HFFc6 (cell line): ENCODE measurements at places on chromosomes 7 and 10. TPM values are rescaled to one million over a fixed set of nuclear protein-coding genes. Genes with fewer than 3 reads are reported as not detected.

- no peak for DNase-seq
Measured at GRCh38 chr7:30254248-30254647, 30.1 kb upstream of the ZNRF2 start.

GRCh38 chr7:132141109-132141508, 435.2 kb downstream of the PLXNA4 start:
- DNase-seq, result peak; percentile 7

GRCh38 chr10:96548589-96548988, 34.9 kb upstream of the TLL2 start:
- DNase-seq, result no peak

DNA sequence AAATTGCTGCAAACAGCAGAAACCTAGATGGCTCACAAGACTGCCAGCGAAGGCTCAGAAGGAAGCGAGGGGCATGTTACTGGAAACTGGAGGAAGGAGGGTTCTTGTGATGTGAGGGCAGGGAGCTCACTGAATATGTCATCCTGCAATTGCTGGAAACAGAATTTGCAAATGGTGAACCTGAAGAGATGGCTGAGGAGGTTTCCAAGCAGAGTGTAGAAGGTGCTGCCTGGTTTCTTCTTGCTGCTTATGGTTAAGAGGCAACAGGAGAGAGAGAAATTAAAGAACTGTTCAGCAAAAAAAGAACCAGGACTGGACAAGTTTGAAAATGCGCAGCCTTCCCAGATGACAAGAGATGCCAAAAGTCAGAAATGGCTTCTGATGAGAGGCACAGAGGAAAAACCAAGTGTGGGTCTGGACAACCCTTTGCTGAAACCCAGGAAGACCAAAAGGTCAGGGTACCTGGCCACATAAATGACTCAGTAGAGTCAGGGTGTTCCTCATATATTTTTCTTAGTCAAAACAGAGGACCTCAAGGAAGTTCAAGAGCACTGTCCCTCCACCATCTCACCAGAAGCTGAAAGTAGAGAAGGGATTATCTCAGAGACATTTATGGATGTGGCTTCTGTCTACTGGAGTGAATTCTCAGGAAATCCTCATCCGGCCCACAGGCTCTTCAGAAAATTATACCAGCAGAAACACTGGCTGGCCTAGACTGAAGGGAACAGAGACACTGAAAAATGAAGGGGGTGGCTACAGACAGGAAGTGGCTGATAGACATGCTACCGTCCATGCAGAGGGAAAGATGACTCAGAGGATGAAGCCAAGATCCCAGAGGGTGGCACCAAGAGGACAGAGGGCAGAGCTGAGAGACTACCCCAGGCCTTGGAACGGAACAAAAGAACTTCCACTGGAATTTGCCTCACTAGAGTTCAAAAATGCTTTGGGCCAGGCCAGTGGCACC, 10.1 kb downstream of the PAPOLB start:
- peak; percentile 3 for DNase-seq

DNA sequence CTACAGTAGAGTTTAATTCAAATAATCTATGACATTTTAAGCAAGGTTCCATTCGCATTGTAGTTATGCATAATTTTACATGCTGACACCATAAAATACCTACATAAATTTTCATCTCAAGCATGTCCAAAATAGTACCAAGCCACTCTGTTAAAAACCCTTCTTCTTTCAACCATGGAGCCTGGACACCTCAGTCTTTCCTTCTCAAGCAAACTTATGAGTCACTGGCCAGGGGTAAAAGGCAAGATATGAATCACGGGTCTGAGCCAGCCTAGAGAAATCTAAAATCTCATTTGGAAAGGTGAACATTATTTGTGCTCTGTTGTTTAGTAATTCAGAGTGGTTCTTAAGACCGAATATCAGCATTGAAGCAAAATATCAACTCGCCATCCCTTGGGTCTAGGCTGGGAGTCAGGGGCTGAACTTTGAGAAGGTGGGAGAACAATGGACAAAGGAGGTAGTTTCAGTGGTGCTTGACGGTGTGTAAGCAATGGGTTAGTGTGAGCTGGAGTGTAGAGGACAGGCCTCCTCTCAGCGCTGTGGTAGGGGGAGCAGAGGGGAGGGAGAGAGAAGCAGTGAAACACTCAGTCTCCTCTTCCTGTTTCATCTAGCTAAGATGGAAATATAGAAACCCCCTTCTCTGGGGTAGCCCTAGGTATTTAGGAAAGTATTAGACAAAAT, 19.1 kb upstream of the GPAM start:
- peak; percentile 70 for DNase-seq

DNA sequence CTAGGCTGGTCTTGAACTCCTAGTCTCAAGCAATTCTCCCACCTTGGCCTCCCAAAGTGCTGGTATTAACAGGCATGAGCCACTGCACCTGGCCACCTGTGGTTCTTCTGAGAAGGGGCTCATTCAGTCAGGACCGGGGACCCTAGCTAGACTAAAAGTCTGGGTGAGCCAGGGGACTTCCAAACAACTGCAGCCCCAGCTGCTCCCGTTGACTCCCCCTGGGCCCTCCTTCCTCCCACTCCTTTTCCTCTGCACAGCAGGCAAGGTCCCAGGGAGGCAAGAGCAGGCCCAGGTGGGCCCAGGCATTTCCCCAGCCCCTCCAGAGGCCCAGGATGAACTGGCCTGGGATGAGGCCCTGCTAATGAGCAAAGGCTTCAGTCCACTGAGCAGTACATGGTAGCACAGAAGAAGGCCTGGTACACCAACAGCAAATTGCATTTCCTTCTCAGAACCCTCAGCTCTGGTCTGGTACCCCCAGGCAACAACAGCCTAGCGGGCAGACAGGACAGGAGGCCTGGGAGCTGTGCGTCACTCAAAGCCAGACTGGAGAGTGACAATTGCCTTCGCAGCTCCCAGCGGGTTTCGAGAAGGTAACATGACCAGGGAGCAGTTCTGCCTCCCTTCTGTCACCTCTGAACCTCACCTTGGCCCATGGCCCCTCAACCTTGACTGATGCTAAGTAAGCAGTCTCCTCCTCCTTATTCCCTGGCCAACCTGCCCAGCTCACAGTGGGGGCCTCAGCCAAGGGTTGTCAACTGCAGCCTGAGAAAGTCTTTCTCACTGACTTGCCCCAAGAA, 30.7 kb upstream of the HSPA12A start:
- DNase-seq, result no peak

DNA sequence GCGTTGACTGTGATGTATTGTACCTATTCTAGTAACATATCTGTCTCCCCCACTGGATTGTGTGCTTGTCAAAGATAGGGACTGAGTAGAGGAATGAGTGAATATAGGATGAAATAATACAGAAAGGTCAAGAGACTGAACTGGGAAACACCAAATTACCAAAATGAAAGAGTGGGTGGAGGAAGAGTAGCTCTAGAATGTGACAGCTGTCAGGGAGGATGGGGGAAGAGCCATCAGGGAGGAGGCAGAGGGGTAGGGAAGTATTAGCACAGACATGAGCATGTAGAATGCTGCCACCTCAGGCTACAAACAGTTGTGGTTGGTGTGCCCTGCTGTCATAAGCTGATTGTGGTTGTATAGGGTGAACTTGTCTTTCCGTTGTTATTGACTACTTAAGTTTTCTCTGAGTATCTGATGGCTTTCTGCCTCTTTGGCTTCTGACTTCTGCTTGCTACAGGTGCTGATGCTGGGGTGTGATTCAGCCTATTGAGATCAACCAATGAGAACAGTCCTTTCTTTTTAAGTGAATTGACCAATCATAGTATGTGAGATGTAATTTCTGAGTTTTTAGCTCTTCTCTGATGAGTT, 5.6 kb downstream of the CCSER2 start:
- DNase-seq, result peak; percentile 7

Gene COL26A1
- not detected in 3 replicates for total RNA-seq

DNA sequence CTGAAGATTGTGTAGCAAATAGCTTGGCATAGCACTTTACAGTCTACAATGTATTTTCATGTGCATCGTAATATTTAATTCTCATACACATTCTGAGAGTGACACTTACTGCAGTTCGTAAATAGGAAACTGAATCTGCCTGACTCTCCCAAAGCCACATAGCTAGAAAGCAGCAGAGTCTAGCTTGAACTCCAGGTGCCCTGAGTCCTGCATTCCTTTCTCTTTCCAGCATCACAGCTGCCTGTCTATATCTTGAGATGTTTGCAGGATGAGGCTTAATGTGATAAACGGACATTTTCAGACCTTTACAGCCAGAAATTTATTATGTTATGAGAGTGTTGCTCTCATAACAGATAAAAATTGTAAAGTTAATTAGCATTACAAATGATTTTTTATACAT, 132.9 kb upstream of the PLXDC2 start:
- no peak for DNase-seq

Gene PANK1
- total RNA-seq, result 4.5 to 5.4 TPM (median 4.6 TPM) in 3 replicates

Gene TLX1
- total RNA-seq, result not detected in 3 replicates

Gene LBX1
- not detected in 2 replicates for total RNA-seq

GRCh38 chr7:117688126-117688525, 185.1 kb downstream of the CTTNBP2 start:
- DNase-seq, result no peak

Gene PNLIPRP2
- total RNA-seq, result not detected in 3 replicates

Gene LLCFC1
- total RNA-seq, result not detected in 3 replicates

DNA sequence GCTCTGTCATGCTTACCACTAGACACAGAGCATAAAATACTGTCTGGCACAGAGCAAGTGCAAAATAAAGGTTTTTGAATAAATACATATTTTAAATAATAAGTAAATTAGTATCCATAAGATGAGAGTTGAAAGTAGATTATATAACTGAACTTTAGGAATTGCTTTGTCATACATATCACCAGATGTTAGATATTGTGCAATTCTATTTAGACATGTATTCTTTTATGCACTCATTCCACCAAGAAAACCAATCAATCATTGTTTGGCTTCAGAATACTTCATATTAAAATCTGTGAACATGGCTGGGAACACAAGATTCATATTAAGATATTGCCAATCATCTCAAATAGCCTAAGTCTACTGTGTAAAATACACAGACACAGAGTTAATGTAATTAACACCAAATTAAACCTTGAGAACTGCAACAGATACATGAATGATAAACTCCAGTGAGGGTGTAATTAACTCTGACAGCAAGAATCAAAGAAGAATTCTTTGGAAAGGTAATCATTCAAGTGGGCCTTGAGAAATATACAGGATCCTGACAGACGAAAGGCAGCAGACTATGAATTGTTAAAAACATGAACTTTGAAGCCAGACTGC, 201.0 kb upstream of the PTN start:
- no peak for DNase-seq

Gene LRRD1
- not detected in 3 replicates for total RNA-seq

Gene CPA2
- not detected in 3 replicates for total RNA-seq

DNA sequence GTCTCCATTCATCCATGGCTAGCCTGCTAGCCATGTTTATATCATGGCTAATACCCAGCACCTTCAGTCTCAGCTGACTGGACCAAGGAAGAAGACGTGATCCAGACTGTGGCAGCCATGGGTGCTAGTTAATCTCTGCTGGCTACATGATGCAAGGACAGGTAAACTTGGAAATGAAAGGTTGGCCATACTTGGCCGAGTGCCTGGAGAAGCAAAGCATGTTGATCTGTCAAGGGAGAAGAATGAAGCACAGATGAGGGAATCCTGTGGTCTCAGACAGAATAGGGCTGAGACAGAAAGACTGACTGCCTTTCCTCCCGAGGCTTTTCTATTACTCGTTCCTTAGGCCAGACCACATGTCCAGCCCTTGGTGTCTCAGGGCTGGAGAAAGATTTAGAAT, 41.1 kb downstream of the CPVL start:
- DNase-seq, result no peak

Gene COBL
- not detected in 3 replicates for total RNA-seq

Gene CAV1
- total RNA-seq, result 966 to 1,110 TPM (median 1,029 TPM) in 3 replicates

DNA sequence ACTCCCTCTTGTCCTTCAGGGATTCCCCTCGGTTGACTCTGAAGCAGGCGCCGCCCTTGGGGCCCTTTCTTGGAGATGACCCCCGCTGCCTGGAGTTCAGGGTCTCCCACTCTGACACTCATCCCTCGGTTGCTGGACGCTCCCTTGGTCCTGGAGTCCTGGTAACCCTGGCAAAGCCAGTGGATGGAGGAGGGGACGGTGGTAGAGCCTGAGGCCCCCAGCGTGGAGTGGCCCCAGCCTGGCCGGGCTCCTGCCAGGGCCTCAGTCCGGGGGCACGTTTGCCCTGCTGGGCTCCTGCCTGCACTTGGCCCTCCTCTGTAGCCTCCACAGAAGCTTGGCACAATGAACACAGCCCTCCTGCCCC, 9.3 kb upstream of the CAMK2B start:
- DNase-seq, result no peak

Gene RBM20
- total RNA-seq, result not detected in 3 replicates

Gene RPEL1
- total RNA-seq, result not detected in 3 replicates

DNA sequence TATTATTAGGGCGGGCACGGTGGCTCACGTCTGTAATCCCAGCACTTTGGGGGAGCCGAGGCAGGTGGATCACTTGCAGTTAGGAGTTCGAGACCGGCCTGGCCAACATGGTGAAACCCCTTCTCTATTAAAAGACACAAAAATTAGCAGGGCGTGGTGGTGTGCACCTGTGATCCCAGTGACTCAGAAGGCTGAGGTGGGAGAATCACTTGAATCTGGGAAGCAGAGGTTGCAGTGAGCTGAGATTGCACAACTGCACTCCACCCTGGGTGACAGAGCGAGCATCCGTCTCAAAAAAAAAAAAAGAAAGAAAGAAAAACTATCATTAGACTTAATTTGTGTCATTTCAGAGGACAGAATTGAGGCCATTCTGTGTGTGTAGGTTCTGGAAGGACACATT, 752.7 kb upstream of the GALNT17 start:
- DNase-seq, result no peak
